Karpas-422 (cell line): ENCODE measurements at places on chromosomes 13 and 19.

- DNase-seq, result no peak
Observed at GRCh38 chr19:5983367-5983955, 5.5 kb upstream of the RANBP3 start.

DNA sequence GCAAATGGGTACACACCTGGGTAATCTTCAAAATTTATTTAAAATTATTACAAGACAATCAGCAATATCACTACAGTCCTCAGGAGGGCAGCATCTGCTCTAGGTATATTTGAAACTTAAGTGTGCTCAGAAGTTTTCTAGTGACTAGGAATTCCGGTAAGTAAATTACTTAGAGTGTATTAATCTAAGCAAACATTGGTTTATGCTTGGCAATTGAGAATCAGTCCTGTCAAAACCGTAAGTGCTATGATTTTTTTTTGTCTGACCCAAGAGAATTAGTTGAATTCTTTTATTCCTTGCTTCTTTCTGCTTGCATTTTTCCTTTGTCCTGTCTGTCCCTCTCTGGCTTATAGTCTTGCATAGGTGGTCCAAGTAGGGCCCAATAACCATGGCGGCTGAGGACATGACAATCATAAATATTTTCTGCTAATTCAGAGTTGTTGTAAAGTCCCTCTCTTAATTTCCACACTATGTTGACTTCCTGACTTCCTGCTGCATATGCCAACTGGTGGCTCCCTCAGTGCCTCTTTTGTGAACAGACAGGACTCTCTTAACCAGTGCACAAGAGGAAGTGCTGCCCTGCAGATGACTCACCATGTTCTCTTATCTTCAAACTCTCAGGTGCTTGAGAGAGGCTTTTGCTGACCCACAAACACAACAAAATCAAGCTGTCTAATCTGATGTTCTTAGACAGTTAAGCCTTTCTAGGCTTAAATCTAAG lies 82.2 kb downstream of the SLAIN1 start:
- DNase-seq, result peak; percentile 81

DNA sequence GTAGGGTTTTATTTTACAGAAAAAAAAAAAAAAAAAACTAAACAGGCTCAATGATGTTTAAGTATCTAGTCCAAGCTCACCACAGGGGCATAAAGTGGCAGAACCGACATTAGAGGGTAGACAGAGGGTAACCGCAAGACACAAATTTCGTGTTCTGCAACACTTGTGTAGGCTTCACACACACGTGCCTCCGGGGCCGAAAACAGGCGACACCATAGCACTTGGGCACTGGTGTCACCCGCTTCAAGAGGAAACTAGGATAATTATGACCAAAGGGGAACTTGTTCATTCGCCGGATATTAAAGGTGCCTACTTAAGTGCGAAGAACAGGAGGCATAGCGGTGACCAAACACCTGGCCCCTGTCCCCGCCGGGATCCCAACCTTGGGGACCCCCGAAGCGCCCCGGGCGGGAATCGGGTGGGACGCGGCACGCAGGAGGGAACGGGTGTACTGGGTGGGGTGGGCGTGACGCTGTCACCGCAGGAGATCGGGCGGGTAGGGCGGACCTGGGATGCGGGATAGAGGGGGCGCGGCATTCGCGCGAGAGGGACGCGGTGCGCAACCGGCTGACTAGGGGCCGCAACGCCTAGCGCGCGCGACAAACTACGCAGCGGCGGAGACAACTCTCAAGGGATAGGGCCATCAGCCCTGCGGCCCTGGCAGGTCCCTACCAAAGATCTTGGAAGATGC lies 558 bp downstream of the MZT1 start:
- peak; percentile 81 for DNase-seq

DNA sequence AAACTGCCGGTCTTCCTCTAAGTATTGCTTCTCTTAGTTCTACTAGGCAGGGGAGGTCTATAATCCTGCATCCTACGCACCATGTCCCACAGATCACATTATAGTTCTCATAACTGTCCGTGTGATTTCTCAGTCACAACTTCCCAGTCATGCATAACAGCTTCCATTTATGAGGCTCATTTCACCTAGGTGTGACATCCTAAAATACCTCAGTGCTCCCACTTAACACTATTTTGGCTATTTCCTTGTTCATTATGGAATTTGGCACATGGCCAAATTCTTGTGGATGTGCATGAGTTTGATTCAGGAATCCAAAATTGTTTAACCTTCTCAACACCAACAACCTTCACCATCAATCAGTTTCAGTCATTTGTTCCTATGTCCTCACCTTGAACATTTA lies 989.9 kb downstream of the OLFM4 start:
- DNase-seq, result no peak

DNA sequence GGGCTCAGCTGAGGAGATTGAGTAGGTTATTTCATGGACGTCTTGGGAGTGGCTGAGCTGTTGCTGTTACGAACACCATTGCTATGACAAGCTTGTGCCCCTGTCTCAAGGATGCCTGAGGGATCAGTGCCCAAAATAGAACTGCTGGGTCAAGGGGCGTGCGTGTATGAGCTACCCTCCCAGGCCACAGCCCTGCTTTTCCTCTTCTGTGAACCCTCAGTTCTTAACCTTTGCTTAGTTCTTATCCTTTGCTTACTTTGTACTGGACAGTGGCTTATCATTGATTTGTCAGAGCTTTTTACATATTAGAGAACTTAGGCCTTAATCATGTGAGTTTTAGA lies 9.0 kb downstream of the ARHGAP45 start:
- DNase-seq, result no peak

DNA sequence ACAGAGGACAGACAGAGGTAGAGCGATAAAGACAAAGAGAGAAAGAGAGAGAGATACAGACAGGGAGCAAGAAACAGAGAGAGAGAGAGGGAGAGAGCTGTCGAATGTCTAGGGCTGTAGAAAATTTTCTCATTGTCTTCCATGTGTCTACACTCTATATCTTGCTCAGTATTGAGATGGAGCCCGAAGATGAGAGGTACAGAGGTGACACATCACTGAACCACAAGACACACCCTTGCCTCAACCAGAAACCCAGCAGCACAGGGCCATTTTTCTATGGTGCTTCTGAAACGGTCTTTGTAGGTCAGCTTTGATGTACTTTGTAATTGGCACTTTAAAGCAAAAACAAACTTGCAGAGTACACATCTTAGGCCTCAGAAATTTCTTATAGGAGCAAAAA lies 111.9 kb downstream of the KL start:
- DNase-seq, result no peak

GRCh38 chr19:51742789-51743188 lies 8.9 kb downstream of the FPR1 start:
- DNase-seq, result no peak

GRCh38 chr19:46975925-46976782 lies 43.5 kb upstream of the NPAS1 start:
- DNase-seq, result no peak

- peak; percentile 74 for DNase-seq
Observed at GRCh38 chr19:50708179-50708879, 11.3 kb downstream of the SHANK1 start.

GRCh38 chr13:23754997-23755396 lies 134.2 kb downstream of the MIPEP start:
- DNase-seq, result no peak

- DNase-seq, result no peak
Observed at GRCh38 chr13:29969286-29969685, 118.9 kb upstream of the UBL3 start.

DNA sequence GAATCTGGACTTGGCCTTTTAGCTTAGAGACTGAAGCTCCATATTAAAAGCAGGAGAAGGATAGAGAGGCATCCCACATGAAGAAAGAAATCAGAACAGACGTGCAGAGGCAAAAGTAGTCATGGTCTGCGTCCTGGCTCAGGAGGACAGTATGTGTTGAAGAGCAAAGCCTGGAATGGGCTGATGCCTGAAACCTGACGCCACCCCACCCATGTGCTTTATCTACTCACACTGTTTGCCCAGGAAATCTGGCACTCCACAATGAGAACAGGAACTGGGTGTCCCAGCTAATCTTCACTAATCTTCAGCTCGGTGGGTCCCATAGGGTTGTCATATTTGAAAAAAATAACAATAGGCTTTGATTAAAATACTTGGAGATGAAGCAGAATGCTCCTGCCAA lies 549.0 kb upstream of the GPC6 start:
- no peak for DNase-seq

DNA sequence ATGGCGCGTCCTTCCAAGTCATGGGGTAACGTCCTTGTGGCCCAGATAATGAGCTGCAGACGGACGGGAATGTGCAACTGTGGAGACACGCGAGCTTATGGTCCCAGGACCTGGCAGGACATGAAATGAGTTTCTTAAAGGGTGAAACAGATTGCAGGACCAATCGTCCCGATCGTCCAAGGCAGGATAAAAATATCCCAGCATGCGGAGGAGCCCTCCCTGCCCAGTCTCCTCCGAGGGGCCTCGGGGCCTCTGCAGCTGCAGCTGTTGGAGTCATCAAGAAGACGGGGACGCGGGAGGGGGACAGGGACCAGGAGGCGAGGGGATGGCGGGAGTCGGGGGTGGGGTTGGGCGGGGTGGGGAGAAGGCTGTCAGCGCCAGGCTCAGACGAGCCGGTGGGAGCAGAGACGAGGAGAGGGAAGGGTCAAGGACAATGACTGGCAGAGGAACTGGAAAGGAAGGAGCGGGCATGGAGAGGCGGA lies 14.4 kb upstream of the GARIN5A start:
- DNase-seq, result no peak

DNA sequence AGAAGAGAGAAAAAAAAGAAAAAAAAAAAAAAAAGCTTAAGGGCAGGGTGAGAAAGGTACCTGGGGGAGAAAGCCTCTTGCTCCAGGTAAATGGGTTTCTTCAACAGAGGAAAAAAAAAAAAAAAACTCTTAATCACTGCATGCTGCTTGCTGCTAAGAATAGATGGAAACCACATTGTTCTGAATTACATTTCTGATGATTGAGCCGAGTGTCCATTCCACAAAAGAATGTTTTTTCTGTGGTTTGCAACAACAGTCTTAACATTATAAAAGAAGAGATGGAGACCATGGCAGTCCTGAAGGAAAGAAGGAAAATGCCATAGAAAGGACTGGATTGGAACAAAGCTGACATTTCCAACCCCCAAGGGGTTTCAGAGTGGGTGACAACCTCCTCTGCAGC lies 1312.7 kb downstream of the SLITRK1 start:
- no peak for DNase-seq

GRCh38 chr19:54430306-54431254 lies 15.3 kb downstream of the TTYH1 start:
- peak; percentile 64 for DNase-seq

GRCh38 chr13:44172281-44172810 lies 201.3 kb upstream of the SERP2 start:
- DNase-seq, result no peak

- peak; percentile 76 for DNase-seq
Observed at GRCh38 chr19:38736413-38737280, 7.6 kb downstream of the CAPN12 start.

GRCh38 chr13:40588101-40588500 lies 78.3 kb downstream of the FOXO1 start:
- DNase-seq, result no peak

DNA sequence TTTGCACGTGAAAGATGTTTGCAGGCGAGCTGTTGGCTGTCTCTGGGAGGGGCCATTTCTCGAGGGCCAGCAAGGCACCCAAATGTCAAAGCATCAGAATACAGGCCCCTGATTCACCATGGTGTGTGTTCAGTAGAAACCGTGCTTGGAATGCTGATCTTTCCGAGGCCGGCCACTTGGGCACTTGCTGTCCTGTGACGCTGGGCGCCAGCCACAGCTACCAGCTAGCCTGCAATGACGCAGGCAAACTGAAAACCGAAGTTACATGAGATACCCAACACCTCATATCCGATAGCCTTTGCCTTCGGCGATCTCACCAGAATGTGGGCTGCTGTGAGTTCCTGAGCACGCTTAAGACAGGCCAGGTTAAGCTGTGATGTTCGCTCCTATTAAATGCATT lies 12.0 kb downstream of the THOP1 start:
- DNase-seq, result no peak

DNA sequence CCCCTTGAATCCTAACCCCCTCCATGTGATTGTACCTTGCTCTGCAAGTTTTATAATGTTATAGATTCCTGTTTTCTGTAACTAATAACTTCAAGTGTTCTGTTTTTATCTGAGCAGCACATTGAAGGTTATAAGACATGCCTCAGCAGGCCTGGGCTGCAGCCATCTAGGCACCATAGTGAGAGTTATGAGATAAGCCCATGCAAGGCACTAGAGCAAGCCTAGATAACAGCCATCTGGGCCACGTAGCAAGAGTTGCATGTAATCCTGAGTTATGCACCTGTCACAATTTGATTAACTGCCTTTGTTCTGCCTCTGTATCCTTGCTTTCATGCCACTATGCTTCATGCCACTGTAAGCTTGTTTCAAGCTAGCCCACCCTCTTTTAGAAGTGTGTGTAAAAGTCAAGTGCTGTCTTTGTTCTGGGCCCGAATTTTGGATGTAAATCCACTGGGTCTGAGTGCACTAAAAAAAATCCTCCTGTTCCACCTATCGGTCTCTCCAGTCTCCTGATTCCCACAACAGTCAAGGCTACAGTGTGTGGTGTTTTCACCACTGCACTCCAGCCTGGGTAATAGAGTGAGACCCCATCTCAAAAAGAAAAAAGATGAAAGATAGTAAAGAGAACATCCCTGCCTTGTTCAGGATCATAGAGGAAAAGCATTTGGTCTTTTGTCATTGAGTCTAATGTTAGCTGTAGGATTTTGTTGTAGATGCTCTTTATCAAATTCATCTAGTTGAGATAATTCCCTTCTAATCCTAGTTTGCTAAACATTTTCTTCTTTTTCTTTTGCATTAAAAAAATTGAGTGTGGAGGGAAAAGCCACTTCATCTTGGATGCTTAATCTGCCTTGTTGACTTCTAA lies 16.0 kb upstream of the KBTBD6 start:
- DNase-seq, result no peak

DNA sequence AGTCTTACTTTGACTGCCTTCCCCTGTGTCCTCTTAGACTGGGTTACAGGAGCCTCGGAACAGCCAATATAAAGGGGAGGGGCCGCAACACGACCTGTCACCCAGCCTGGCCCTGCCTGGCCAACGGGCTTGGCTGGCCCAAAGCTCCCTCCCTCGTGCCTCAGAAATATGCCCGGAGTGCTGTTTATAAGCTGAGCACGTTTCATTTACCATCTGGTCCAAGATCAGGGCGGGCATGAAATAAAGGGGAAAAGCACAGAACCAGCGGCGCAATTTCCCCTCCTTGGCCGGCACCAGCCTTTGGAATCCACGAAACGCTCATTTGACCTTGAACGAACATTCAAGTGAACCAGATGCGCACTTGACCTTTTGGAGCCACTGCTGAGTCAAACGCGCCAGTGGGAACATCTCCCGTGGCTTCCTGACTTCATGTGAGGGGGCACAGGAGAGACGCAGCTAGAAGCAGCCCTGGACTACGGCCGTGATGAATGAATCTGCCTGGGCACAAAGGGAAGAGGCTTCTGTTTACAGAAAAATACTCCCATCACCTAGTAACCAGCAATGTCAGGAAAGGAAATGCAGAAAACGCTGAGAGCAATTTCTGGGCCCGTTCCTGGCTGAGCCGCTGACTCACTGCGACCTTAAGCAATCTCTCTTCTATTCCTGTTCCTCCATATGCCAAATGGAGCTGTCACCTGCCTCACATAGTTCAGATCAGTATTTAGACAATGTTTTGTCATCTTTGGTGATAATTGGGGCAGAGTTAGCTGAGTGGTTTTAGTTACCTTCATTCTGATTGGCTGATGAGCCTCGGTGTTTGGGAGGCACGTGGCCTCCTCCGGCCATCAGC lies 53.3 kb downstream of the RFX2 start:
- no peak for DNase-seq
